ENCODE measurements at places on chromosomes 5 and 9.

- H3K36me3 ChIP-seq: no peaks in the 10 kb centered on the region
- H3K4me1 ChIP-seq: no peaks in the 10 kb centered on the region
- no peak overlapping the region for H3K27ac ChIP-seq
- no peaks in the 10 kb centered on the region for H3K27me3 ChIP-seq
- DNase-seq: no peak
- H3K4me3 ChIP-seq: no peak overlapping the region
These were observed 59.3 kb downstream of the RAPGEF6 start for GRCh38 chr5:131575660-131576227.

- no peaks in the 10 kb centered on the region for H3K36me3 ChIP-seq
- H3K4me1 ChIP-seq: no peaks in the 10 kb centered on the region
- no peak for DNase-seq
- H3K27ac ChIP-seq: no peak overlapping the region
- no peak overlapping the region for H3K4me3 ChIP-seq
These were observed 373.3 kb upstream of the SEMA6A start for GRCh38 chr5:116947691-116948528.

GRCh38 chr9:5425006-5425628 is 12.6 kb downstream of the PLGRKT start:
- no peak for DNase-seq
- H3K27me3 ChIP-seq: no peaks in the 10 kb centered on the region
- no peaks in the 10 kb centered on the region for H3K4me1 ChIP-seq
- no peak overlapping the region for H3K4me3 ChIP-seq
- no peak overlapping the region for H3K27ac ChIP-seq

- H3K27me3 ChIP-seq: no peaks in the 10 kb centered on the region
- H3K36me3 ChIP-seq: no peaks in the 10 kb centered on the region
- H3K27ac ChIP-seq: no peak overlapping the region
- no peak for DNase-seq
These were observed 61.4 kb downstream of the FAM78A start for GRCh38 chr9:131214876-131215275.

DNA sequence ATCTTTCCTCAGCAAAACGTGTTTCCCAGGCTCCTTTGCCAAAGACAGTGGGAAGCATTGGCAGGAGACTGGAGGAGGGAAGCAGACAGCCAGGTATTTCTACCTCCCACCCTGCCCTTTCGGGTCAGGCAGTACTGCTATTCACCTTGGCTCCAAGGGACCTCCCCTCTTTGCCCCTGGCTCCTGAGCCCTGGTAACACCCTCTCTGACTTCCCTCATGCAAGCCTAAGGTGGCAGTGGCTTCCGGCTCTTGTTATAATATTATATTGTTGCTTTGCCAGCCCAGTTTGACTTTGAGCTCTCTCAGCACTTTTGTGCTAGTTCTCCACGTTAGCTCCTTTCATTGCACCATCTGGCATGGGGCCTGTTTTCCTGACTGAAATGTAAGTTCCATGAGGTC is 81.6 kb upstream of the IFNK start:
- H3K4me3 ChIP-seq: no peak overlapping the region
- no peaks in the 10 kb centered on the region for H3K27me3 ChIP-seq
- H3K4me1 ChIP-seq: no peaks in the 10 kb centered on the region
- no peak overlapping the region for H3K27ac ChIP-seq

DNA sequence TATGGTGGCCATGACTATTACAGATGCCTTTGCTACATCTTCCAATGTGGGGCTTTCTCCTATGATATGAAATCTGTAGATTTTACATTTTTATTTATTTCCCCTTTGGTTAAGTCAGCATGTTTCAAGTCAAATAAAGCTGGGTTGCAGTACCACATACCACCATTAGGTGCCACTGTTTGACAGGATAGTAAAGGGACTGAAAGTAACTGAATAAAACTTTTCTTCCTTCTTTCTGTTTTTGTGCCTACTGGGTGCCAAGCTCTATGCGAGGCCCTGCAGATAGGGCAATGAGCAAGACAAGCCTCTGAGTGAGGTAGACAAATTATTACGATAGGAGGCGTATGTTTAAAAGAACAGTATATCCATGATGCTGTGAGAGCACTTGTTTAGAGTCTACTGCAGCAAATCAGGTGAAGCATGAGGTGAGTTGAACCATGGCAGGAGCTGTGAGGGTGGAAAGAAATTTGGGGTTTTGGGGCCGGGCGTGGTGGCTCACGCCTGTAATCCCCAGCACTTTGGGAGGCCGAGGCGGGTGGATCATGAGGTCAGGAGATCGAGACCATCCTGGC is 64.8 kb downstream of the GDNF start:
- no peak for DNase-seq
- no peak overlapping the region for H3K4me3 ChIP-seq
- no peaks in the 10 kb centered on the region for H3K36me3 ChIP-seq
- no peak overlapping the region for H3K27ac ChIP-seq

DNA sequence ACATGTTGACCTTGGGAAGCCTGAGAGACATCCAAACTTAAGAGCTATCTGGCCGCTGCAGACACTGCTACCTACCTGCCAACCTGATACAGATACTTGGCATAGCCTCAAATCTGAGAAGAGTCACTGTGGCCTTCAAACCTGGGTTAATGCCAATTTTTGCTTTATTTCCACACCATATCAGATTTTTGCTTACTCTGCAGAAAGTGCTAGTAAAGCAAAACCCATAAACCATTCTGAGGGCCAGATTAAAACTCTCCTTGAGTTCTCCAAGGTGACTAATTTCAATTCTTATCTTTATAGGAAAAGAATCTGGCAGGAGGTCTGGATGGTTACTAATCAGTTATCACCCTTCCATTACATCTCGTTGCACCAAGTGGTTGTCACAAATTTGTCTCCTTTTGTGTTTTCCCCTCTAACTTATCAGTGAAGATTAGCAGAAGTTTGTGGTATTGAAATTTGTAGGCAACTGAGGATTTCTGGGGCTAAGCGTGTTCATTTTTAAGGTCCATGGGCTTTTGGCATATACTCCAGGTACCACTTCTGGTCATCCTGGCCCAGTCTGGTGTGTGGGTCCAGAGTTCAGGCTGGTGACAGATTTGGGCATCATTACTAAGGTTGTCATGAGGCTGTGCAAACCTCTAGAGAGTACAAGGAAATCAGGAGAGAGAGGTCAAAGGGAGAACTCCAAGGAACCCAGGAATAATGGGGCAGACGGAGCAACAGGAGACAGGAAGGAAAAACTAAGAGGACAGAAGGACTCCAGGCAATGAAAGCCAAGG is 177.9 kb downstream of the TSSK1B start:
- no peaks in the 10 kb centered on the region for H3K4me1 ChIP-seq
- no peak for DNase-seq
- H3K36me3 ChIP-seq: no peaks in the 10 kb centered on the region

GRCh38 chr5:174872271-174872670 is 147.9 kb downstream of the MSX2 start:
- H3K36me3 ChIP-seq: no peaks in the 10 kb centered on the region
- H3K27me3 ChIP-seq: no peaks in the 10 kb centered on the region
- H3K4me3 ChIP-seq: no peak overlapping the region
- DNase-seq: no peak
- no peaks in the 10 kb centered on the region for H3K4me1 ChIP-seq

- H3K4me3 ChIP-seq: no peak overlapping the region
- no peaks in the 10 kb centered on the region for H3K36me3 ChIP-seq
- H3K4me1 ChIP-seq: no peaks in the 10 kb centered on the region
- H3K27ac ChIP-seq: no peak overlapping the region
- DNase-seq: no peak
These were observed 709.2 kb upstream of the WWC1 start for GRCh38 chr5:167582283-167582682.

DNA sequence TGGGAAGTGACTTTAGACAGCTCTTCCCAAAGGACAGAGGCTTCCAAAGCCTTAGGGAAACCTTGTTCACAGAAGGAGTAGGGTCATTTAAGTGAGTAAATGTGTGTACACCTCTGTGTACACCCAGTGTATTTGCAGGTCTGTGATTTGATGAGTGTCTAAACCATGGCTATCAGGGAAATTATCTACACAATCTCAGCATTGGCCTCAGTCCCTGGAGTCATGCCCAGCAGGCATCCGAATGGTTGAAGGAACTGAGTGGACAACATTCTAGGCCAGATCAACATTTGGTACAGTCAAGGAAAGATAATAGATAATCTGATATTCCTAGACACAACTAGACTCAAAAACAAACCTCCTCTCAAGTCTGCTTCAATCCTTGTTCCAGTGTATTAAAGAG is 258.4 kb upstream of the DAPK1 start:
- H3K4me3 ChIP-seq: no peak overlapping the region
- no peak for DNase-seq
- H3K36me3 ChIP-seq: no peaks in the 10 kb centered on the region
- no peak overlapping the region for H3K27ac ChIP-seq
- no peaks in the 10 kb centered on the region for H3K27me3 ChIP-seq
- H3K4me1 ChIP-seq: no peaks in the 10 kb centered on the region

- DNase-seq: no peak
- H3K4me1 ChIP-seq: peaks cover 4% of the 10 kb centered on the region
- no peaks in the 10 kb centered on the region for H3K36me3 ChIP-seq
- peaks cover 2% of the 10 kb centered on the region for H3K27me3 ChIP-seq
These were observed 336.8 kb upstream of the PUM3 start for GRCh38 chr9:3180696-3181048.

GRCh38 chr9:15606643-15607472 is 54.0 kb downstream of the CCDC171 start:
- no peaks in the 10 kb centered on the region for H3K36me3 ChIP-seq
- H3K4me3 ChIP-seq: no peak overlapping the region

DNA sequence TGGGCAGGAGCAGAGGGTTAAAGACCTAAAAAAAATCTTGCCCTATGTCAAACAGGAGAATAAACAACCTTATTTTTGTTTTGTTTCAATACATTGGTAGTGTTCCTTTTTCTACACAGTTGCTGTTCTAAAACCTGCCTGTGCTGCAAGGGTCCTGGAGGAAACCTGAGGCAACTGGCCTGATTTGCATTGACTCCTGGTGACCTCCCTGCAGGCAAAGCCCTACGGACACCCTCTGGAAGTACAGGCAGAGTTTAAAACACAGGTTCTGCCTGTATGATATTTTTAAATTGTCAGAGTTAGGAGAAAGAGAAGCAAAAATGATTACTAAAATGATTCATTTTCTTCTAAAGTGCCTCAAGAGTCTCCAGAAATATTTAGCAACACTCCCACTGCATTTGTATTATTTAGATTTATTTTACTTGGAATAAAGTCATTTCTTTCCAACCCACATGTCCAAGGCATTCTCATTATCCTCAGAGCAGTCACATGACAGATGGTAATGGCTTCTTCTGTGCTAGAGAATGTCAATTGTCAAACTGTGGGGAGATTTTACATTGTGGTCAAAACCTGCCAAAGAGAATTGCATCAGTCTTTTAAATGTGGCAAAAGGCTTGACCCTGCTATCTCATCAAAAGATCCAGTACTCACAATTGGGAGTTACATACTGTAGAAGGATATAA is 559.6 kb downstream of the CETN3 start:
- H3K36me3 ChIP-seq: no peaks in the 10 kb centered on the region
- H3K4me3 ChIP-seq: no peak overlapping the region
- H3K27me3 ChIP-seq: no peaks in the 10 kb centered on the region
- DNase-seq: peak; percentile 14
- H3K4me1 ChIP-seq: no peaks in the 10 kb centered on the region

GRCh38 chr5:53130266-53130665 is 20.7 kb upstream of the MOCS2 start:
- no peaks in the 10 kb centered on the region for H3K4me1 ChIP-seq
- DNase-seq: peak; percentile 3
- no peaks in the 10 kb centered on the region for H3K36me3 ChIP-seq
- no peak overlapping the region for H3K4me3 ChIP-seq
- H3K27me3 ChIP-seq: no peaks in the 10 kb centered on the region
- no peak overlapping the region for H3K27ac ChIP-seq

DNA sequence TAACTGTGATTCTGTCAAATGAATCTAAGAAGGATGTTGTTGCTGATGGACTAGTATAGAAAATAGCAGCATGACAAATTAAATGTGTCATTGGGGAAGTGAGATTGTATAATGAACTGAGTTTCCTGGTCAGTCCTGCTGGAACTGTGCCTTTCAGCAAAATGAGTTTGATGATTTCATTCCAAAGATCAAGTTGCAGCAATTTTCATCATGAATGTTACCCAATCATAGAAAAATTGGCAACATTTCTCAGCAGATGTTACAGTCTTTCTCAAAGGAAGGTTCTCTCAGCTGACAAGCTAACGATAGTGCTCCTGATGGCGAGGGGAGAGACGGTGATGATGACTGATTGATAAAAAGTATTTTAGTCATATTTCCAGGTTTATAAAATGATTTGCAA is 10.7 kb downstream of the PCDHAC2 start:
- no peaks in the 10 kb centered on the region for H3K4me1 ChIP-seq
- H3K36me3 ChIP-seq: no peaks in the 10 kb centered on the region
- no peak overlapping the region for H3K4me3 ChIP-seq
- DNase-seq: no peak

- DNase-seq: no peak
- no peaks in the 10 kb centered on the region for H3K36me3 ChIP-seq
- no peaks in the 10 kb centered on the region for H3K27me3 ChIP-seq
- no peak overlapping the region for H3K27ac ChIP-seq
- H3K4me3 ChIP-seq: no peak overlapping the region
- H3K4me1 ChIP-seq: no peaks in the 10 kb centered on the region
These were observed 301.7 kb upstream of the SEMA6A start for GRCh38 chr5:116876240-116876840.

DNA sequence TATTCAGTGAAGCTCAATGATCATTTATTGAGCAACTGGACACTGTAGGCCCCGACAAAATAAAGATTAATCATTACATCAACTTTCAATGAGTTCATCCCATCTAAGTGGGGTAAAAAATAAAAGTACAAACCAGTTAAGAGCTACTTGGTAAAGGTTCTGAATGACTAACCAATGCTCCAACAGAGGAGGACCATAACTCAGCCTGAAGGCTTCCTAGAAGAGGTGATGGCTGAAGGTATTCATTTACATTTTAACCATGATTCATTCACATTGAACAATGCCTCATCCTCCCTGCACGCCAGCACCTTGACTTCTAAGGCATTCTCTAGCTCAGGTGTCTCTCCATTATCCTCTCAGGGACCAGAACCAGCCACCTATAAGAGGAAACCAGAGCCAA is 201.4 kb downstream of the ZNF462 start:
- H3K27ac ChIP-seq: no peak overlapping the region
- H3K4me1 ChIP-seq: no peaks in the 10 kb centered on the region
- DNase-seq: no peak
- no peaks in the 10 kb centered on the region for H3K36me3 ChIP-seq
- no peaks in the 10 kb centered on the region for H3K27me3 ChIP-seq

DNA sequence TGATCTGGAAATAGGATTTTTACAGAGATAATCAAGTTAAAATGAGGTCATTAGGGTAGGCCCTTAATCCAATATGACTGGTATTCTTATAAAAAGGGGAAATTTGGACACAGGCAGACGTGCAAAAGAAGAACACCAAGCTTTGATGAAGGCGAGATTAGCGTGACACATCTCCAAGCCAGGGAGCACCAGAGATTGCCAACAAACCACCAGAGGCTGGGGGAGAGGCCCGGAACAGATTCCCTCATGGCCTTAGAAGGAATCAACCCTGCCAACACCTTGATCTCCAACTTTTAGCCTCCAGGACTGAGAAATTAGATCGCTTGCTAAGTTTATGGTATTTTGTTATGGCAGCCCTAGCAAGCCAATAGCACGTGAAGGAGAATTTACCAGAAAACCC is 10.8 kb upstream of the ARSI start:
- no peaks in the 10 kb centered on the region for H3K27me3 ChIP-seq
- no peak for DNase-seq
- H3K4me3 ChIP-seq: no peak overlapping the region

- no peak overlapping the region for H3K4me3 ChIP-seq
- H3K36me3 ChIP-seq: no peaks in the 10 kb centered on the region
- peak; percentile 31 for DNase-seq
- peaks cover 4% of the 10 kb centered on the region for H3K4me1 ChIP-seq
- no peaks in the 10 kb centered on the region for H3K27me3 ChIP-seq
These were observed 201.0 kb downstream of the MAPKAP1 start for GRCh38 chr9:125505988-125506438.
